HL-60 (cell line): ENCODE measurements at places on chromosomes 2 and 18.

GRCh38 chr2:51219468-51219867 is 187.5 kb upstream of the NRXN1 start:
- no peak for DNase-seq

GRCh38 chr2:45836740-45837139 is 185.3 kb downstream of the PRKCE start:
- no peak for DNase-seq

DNA sequence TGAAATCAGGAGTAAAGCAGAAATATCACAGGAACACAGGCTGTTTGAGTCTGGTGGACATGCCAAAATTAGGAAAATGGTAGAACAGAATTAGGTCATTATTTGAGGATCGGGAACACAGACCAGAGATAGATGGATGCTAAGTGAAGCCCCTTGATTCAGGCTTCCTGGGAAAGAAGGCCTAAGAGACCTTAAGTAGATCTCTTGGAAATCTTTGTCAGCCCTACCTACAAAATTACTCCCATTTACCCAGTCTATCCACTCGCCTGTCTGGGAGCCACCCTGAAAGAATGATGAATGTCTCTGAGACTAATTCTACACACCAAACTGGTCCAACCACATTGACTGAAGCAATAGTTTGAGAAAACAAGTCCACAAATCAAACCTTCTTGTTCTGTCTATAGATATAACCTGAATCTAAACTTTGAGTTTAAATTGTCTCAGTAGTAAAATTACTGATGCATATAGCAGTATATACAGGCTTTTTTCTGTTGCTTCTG is 36.6 kb upstream of the TANK start:
- DNase-seq: no peak

- DNase-seq: no peak
These were observed 663.0 kb upstream of the FANCL start for GRCh38 chr2:58904095-58904494.
